Dermis blood vessel endothelial cell (primary cell): ENCODE measurements at places on chromosomes 5 and 9. TPM values are rescaled to one million over a fixed set of nuclear protein-coding genes. Genes with fewer than 3 reads are reported as not detected.

DNA sequence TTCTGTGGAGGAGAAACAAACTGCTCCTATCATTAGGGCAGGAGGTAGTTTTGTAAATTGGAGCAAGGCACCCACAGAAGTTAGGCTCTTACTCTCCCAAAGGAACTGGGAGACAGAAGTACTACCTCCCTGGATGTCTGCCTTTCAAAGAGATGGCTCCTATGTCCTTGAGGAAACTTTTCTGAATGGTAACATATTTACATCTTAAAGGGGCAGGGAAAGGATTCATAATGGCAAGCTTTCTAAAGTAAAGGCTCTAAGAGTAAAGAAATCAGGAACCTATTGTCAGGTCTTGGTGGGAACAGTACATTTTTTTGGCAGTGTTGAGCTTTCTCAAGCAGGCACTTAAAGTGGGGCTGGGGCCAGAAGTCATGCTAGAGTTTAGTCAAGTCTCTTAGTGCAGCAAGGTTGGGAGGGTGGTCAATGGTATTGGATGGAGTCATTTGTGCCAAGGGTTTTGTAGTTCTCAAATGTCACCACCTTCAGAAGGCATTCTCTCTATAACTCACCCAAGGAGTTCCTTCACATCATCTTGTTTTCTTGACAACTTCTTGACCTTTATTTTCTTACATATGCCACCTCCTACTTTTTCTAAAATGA is 26.3 kb upstream of the NDFIP1 start:
- DNase-seq, result no peak

- DNase-seq, result no peak
Observed at GRCh38 chr5:29042152-29042551, 2003.8 kb upstream of the CDH9 start.

DNA sequence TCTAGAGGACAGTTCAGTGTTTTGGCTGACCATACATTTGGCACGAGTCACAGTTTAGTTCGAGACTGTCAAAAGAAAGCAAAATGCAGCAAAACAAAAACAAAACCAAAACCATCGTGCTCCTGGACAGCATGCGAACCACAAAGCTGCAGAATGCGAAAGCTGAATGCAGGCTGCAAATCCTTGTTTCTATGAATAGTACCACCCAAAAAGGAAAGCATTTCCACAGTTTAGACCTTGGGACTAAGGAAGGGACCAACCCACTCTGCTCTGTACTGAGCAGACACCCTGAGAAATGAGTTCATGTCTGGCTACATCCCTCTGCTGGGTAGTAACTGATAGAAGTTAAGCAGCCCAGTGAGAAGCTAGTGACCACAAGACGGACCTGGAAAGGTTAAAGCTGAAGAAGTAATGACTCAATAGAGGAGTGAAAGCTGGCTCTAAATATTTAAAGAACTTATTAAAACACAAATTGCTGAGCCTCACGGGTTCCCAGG is 3.9 kb downstream of the GCNT4 start:
- DNase-seq, result no peak

DNA sequence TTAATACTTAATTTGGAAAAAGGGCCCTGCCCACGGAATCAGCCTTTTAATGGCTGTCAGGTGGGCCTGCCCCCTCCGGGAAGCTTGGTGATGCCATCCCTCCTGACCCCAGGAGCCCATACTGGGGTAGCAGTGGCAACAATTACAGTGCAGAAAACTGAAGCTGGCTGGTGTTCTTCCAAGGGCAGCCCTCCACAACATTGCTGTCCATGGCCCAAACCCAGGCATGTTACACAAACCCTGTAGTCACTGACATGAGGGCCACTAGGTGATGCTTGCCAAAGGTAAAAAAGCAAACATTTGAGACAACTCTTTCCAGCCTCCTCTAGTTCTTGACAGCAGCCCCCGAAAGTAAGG is 150.1 kb upstream of the LHFPL2 start:
- DNase-seq, result no peak

DNA sequence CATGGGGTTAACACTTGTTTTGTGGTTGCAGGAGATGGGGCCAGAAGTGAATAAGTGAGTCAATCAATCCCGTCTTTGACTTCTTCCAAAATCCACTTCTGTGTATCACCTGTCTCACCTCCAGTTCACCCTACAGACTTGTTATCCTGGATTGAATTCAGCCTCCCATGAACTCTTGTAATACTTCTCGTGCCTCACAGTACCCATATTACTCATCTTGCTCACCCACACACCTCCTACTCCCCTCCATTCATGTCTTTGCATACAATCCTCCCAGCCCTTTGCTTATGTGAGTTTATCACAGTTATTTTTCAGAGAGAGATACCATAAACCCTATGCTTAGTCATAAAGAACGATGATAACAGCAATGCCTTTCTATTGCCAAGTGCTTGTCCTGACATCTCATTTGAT is 52.9 kb upstream of the PAPPA start:
- no peak for DNase-seq

DNA sequence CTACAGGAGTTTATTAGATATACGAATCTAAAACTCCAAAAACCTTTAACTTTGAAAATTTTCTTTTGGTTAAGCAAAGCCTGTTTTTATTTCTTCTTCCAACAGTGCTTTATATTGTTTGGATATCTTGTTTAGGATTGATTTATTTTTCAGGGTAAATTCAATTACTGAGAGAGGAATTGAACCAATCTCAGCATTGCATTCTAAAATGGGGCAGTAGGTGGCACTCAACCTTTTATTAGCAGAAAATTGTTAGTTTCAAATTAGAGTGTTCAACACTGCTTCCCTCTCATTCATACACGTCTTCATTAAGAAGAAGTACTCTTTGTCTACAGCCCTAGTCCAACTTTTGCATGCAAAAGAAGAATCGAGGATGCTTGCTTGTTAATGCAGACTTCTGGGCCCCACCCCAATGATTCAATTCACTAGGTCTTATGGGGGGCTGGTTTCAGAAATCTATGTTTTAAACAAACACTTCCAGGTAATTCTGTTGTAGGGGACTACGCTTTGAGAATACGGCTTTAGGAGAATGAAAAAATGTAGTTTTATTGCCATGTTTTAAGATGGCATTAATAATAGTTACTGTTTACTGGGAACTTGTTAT is 26.6 kb downstream of the MRPL22 start:
- DNase-seq, result peak; percentile 68

The IL13 gene
- total RNA-seq, result not detected in 2 replicates

The FRRS1L gene
- under 0.01 and 0.05 TPM in 2 replicates for total RNA-seq

The SLC23A1 gene
- total RNA-seq, result not detected in 2 replicates

The CTNNA1 gene
- total RNA-seq, result 643 and 770 TPM in 2 replicates

The TMEM245 gene
- 82.4 and 119 TPM in 2 replicates for total RNA-seq
